ENCODE measurements at places on chromosomes 16 and 17.

DNA sequence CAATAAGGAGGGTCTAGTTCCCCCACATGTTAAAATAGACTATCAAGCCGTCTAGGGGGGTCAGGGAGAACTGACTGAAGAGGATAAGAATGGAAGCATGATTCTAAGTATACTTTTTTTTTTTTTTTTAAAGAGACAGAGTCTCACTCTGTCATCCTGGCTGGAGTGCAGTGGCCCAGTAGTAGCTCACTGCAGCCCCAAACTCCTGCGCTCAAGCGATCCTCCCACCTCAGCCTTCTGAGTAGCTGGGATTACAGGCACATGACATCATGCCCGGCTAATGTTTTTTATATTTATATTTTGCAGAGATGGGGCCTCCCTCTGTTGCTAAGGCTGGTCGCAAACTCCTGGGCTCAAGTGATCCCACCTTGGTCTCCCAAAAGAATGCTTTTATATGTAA, 14.2 kb downstream of the AMFR start:
- no peak for DNase-seq

- DNase-seq, result no peak
These were observed 9.7 kb upstream of the CLEC18A start for GRCh38 chr16:69941251-69942098.

DNA sequence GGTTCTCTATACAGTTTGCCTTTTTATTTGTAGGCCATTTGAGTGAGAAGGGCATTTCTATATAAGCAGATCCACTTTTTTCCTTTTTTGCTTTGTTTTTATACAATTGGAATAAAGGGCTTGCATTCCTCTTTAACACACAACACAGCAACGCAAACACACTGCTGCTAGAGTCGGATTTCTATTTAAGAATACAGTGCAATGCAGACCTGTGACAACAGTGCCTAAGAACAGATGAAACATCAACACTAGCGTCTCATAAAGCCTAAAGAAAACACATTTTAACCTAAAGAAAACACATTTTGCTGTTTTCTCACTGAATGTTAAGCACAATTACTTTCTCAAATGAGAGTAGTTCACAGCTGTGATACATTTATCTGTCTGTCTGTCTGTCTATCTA, 1141.1 kb downstream of the CDH11 start:
- DNase-seq, result no peak

DNA sequence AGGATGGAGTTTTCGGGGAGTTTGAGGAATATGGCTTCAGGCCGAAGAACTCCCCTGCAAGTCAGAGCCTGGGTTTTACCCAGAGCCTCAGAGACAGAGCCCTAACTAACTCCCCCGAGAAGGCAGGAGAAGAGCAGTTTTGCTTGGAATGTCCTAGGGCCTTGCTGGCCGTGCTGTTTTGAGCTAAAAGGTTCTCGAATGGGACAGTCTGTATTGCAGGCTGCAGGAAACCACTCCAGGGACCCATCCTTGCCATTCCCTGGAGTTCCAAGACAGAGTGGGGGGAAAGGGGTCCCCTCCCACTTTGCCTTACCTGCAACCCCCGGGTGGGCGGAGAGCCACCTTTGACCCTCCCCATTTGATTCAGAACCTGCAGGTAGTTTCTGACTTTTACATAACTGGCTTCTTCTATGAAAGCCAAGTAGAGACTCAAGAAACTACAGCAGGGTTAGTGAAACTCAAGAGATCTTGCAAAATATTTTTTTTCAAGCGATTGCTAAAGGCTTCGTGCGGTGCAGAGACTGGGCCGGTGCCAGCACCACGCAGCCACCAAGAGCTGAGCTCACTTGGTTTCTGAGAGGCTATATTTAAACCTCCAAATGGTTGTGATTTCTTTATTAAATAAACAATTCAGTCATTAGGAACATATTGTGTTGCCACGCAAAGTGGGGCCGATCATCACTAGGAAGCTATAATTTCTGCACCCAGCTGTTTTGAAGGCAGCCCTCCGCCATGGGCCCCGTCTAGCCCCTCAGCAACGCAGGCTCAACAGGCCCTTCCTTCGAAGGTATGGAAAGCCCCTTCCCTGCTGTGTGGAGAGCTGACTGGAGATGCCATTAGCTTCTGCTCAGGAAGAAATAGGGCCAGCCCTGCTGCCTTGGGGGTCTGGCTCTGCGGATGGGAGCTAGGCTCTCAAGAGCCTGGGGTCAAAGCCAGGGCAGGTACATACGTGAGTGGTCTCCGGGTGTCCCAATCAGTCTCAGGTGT, 223.0 kb downstream of the NTN1 start:
- no peak for DNase-seq

DNA sequence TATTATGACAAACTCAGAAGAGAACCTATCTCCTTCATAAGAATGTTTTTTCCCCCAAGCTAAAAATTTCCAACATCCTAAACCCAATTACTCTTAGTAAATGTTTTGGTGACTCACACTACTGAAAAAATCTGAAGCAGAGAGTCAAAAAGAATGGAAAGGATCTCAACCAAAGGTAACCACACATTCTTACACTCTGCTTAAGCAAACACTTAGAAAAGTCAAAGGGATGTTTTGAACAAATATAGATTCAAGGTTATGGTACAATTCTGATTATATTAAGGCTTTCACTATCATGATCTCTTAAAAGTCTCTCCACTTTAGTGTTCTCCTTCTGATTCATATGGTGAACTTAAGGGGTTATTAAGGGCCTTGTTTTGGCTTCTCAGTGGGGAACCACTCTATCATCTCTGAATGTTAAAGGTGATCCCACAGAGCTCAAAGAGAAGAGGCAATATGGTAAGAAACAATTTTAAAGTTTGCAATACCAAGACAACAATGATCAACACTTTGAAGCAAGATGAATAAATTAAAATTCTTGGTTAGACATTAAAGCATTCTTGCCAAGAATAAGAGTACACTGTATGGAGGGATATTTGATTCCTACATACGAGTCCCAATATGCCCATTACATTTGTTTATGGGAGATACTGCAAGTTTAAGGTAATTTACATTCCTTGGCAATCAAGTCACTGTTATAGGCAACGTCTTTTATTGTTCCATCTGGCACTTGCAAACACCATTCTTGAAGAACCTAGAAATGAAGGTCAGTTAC, 69.2 kb downstream of the CDC27 start:
- no peak for DNase-seq

DNA sequence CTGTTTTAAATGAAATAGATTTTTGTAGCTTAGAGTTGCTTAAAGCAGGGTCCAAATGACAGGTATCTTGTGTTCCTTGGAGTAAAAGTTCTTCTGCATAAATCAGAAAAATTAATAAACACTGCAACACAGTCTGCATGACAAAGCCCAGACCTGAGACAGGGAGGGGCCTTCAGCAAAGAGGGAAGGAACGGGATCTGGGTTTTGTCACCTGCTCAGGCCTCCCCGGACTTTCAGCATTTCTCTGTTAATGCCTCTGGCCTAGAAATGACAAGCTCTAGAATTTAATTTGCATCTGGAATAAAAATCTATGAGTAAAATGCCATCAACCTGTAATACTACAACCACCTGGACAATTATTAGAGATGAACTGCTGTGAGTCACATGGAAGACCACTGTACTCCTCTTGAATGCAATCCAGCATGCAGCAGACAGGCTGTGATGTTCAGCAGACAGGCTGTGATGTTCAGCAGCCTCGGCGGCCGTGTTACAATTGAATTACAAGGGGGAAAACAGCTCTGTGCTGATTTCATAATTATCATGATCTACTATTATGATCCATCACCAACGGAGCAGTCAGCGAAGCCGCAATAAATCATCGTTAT, 170.2 kb downstream of the TOX3 start:
- no peak for DNase-seq

- DNase-seq, result no peak
These were observed 8.3 kb downstream of the CCR7 start for GRCh38 chr17:40556884-40557414.

GRCh38 chr17:44792276-44792675, 33.5 kb downstream of the ADAM11 start:
- DNase-seq, result no peak

GRCh38 chr16:25786748-25787147, 95.0 kb downstream of the HS3ST4 start:
- no peak for DNase-seq

GRCh38 chr17:52938623-52939230, 780.2 kb upstream of the CA10 start:
- no peak for DNase-seq

- DNase-seq, result no peak
These were observed 235.2 kb upstream of the TNRC6C start for GRCh38 chr17:77723071-77723908.

- DNase-seq, result peak; percentile 67
These were observed 60.1 kb downstream of the AIPL1 start for GRCh38 chr17:6374761-6375312.

GRCh38 chr17:33560871-33561270, 267.8 kb upstream of the ASIC2 start:
- DNase-seq, result no peak

DNA sequence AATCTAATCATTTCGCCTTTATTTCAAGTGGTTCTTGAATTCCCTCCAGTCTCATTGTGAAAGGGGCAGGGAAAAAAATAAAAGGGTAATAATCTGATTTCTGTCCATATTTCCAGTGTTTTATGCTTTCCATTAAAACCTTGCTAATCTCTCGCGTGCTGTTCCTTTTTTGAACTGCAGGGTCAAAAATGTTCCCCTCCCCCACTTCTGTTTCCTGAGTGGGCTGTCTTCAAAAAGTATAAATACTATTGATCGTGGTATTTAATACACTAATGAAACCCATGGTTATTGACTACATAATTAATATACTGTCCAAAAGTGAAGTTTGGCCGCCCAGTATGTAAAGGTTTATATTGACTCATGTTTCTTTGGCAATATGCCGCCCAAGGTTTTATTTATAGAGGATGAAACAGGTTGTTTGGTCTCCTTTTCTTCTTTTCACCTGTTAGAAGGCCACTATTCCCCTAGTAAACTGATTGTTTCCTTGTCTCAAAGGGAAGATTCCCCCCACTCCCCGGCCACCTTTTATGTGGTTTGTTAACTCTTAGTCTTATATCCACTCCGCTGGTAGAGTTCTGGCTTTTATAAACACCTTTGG, 69.7 kb downstream of the RPA1 start:
- DNase-seq, result no peak

- DNase-seq, result no peak
These were observed 41.6 kb downstream of the DCAKD start for GRCh38 chr17:45009676-45010467.
